ENCODE measurements at places on chromosomes 3 and 15.

DNA sequence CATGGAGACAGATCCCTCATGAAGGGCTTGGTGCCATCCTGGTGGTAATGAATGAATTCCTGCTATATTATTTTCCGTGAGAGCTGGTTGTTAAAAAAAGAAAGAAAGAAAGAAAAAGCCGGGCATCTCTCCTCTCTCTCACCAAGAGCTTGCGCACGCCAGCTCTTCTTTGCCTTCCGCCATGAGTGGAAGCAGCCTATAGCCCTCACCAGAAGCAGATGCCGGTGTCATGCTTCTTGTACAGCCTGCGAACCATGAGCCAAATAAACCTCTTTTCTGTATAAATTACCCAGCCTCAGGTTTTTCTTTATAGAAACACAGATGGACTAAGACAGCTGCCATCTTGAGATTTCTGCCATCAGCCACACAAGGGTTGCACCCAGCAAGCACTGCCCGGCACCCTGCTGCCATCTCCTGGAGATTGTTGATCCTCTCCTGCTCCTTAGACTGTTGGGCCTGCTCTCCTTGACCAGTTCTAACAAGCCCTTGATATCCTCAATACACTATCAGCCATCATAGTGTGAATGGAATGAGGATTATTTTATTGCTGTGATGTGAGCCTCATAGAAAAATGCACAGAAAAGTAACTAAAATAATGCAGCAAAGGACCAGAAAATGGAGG lies 3.5 kb upstream of the AHSG start:
- DNase-seq = no peak

DNA sequence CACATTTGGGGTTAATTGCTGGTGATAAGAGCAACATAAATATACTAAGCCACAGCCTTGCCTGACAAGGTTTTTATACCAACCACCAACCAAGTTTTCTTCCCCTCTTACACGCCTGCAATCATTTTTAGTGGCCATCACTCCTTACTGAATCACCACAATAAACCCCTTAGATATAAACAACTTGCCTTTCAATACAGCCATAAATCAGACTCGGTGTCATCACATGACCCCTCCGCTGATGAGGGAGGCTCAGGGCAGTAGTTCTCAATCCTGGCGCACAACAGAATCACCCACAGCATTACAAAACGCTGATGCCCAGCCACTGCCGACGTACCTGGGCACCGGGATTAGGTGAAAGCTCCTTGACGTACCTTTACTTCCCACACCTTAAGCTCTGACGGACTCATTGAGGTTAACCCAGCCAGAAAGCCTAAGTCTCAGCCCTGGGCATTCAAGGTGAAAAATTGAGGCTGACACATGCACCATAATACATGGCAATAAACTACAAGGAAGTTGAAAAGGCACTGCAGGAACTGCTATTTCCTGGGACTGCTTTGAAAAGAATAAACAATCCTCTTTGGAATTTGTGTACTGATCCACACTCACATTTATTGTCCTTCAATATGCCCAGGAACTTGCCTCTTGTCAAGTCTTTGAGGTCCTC lies 17.1 kb downstream of the ADCY5 start:
- no peak for DNase-seq

DNA sequence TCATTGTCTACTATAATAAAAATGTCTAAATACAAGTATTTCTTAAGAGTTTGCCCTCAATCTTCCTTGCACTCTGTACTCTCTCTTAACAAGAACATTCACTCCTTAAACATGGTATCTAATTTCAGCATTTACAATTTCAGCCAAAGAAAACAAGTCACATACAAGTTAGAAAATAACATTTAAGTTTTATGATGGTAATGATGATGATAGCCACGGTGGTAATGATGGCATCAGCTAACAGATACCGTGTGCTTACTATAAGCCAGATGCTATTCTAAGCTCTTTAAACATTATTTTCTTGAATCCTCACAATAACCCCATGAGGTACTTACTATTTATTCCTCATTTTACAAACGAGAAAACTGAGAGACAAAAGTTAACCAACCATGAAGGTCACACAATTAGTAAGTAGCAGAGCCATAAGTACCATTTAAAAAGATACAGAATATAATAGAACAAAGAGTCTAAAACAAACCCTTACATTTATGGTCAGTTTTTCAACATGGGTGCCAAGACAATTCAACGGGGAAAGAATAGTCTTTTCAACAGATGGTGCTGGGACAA lies 7.4 kb downstream of the SPICE1 start:
- no peak for DNase-seq

GRCh38 chr15:91104111-91104510 lies 4.1 kb downstream of the SV2B start:
- DNase-seq = no peak

GRCh38 chr15:51966192-51966591 lies 5.4 kb downstream of the LEO1 start:
- DNase-seq = no peak

GRCh38 chr15:68794863-68795262 lies 25.8 kb downstream of the ANP32A start:
- DNase-seq = no peak

GRCh38 chr3:123082370-123083065 lies 15.7 kb downstream of the PDIA5 start:
- no peak for DNase-seq

- DNase-seq = no peak
Measured at GRCh38 chr3:110736332-110736731, 335.3 kb upstream of the NECTIN3 start.

- DNase-seq = no peak
Measured at GRCh38 chr3:194056731-194057415, 79.1 kb upstream of the HES1 start.

All from natural killer cell (primary cell).